Immature natural killer cell (primary cell): ENCODE measurements at places on chromosomes 13 and 19. TPM values are rescaled to one million over a fixed set of nuclear protein-coding genes. Genes with fewer than 3 reads are reported as not detected.

DNA sequence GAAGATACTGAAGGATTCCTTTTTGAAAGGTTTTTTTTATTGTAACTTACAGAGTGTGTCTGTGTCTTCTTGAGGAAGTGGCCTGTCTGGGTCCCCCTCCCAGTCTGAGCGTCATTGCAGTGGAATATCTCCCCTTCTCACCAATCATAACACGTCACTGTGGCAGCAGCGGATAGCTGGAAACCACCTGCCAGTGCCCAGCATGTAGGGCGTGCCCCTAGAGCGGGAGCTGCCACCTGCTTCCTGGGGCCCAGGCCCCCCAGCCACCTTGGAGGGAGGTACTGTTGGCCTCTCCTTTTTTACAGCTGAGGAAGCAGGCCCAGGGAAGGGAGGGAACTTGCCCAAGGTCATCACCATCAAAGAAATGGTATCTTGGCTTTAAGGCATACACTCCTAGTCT lies 4.6 kb upstream of the DNM2 start:
- H3K27ac ChIP-seq: peak overlapping the region; percentile 74
- peak; percentile 28 for DNase-seq
- H3K4me1 ChIP-seq: peaks cover 11% of the 10 kb centered on the region
- H3K36me3 ChIP-seq: no peaks in the 10 kb centered on the region
- H3K27me3 ChIP-seq: peaks cover 4% of the 10 kb centered on the region

DNA sequence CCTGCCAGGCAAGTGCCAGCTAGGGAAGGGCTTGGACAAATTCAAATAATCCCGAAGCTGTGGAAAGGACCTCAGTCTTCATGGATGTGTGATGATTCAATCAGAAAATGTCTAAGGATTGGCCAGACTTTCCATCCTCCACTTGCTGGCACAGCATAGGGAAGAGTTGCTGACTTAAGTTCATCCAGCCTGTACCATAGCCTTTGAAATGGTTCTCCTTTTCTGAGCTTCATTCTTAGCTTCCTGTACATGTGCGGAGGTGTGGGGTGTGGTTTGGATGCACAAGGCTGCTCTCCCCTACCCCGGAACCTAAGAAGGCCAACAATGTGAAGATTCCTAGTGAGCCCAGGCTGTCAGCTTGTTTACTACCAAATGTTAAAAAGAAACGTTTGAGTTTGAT lies 959 bp upstream of the IGFL3 start:
- H3K4me3 ChIP-seq: no peak overlapping the region
- H3K4me1 ChIP-seq: no peaks in the 10 kb centered on the region
- peaks cover 12% of the 10 kb centered on the region for H3K27me3 ChIP-seq
- no peak for DNase-seq

GRCh38 chr13:44698066-44698465 lies 121.9 kb upstream of the TSC22D1 start:
- H3K36me3 ChIP-seq: no peaks in the 10 kb centered on the region
- no peak overlapping the region for H3K4me3 ChIP-seq
- no peak overlapping the region for H3K27ac ChIP-seq

STAP2 gene
- 4.2 TPM for polyA plus RNA-seq

DNA sequence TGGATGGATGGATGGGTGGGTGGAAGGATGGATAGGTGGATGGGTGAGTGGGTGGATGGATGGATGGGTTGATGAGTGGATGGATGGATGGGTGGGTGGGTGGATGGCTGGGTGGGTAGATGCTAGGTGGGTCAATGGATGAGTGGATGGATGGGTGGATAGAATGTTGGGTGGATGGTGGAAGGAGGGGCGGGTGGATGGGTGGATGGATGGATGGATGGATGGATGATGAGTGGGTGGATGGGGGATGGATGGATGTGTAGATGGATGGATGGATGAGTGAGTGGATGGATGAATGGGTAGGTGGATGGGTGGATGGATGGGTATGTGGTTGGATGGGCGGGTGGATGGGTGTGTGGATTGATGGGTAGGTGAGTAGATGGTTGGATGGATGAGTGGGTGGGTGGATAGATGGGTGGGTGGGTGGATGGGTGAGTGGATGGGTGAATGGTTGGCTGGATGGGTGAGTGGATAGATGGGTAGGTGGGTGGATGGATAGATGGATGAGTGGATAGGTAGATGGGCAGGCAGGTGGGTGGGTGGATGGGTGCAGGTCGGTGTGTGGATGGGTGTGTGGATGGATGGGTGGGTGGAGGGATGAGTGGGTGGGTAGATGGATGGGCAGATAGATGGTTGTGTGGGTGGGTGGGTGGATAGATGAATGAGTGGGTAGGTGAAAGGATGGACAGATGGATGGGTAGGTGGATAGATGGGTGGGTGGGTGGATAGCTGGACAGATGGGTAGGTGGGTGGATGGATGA lies 4.4 kb upstream of the SHC2 start:
- no peaks in the 10 kb centered on the region for H3K36me3 ChIP-seq
- no peak overlapping the region for H3K4me3 ChIP-seq
- peaks cover 9% of the 10 kb centered on the region for H3K27me3 ChIP-seq
- peaks cover 3% of the 10 kb centered on the region for H3K4me1 ChIP-seq
- DNase-seq: no peak

DNA sequence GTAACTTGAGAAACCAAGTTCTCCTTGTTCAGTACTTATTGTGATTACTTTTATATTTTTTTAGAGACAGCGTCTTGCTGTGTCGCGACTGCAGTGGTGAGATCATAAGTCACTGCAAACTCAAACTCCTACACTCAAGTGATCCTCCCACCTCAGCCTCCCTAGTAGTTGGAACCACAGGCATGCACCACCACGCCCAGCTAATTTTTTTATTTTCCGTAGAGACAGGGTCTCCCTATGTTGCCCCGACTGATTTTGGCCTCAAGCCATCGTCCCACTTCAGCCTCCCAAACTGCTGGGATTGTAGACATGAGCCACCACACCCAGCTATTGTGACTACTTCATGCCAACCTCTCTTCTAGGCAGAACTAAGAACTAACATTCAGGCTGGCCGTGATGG lies 8.3 kb downstream of the C19orf53 start:
- H3K4me1 ChIP-seq: peaks cover 13% of the 10 kb centered on the region
- H3K4me3 ChIP-seq: no peak overlapping the region
- no peak for DNase-seq
- H3K27me3 ChIP-seq: peaks cover 7% of the 10 kb centered on the region
- H3K36me3 ChIP-seq: no peaks in the 10 kb centered on the region
- H3K27ac ChIP-seq: no peak overlapping the region

- DNase-seq: no peak
- H3K36me3 ChIP-seq: peaks cover 10% of the 10 kb centered on the region
- peak overlapping the region; percentile 49 for H3K4me3 ChIP-seq
- peak overlapping the region; percentile 87 for H3K27ac ChIP-seq
These were observed 13.1 kb downstream of the CCDC97 start for GRCh38 chr19:41323023-41323422.

DNA sequence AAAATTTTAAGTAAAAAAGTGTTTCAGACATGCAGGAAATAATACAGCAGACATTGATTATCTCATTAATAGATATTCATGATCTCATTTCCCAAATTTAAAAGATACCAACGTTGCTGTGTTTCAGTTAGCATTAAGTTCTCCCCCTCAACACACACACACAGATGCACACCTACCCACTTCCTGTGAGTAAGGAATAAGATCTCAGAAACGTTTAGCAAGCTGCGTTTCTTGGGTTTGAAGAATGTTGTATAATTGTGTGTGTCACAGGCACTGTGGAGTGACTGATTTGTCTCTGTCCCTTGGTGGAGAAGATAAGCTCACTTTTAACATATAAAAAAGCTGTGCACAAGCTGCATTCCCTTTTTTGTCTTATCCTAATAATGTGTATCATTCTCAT lies 196.8 kb downstream of the PDS5B start:
- no peaks in the 10 kb centered on the region for H3K27me3 ChIP-seq
- DNase-seq: no peak
- H3K27ac ChIP-seq: no peak overlapping the region
- H3K36me3 ChIP-seq: peaks cover 16% of the 10 kb centered on the region

DNA sequence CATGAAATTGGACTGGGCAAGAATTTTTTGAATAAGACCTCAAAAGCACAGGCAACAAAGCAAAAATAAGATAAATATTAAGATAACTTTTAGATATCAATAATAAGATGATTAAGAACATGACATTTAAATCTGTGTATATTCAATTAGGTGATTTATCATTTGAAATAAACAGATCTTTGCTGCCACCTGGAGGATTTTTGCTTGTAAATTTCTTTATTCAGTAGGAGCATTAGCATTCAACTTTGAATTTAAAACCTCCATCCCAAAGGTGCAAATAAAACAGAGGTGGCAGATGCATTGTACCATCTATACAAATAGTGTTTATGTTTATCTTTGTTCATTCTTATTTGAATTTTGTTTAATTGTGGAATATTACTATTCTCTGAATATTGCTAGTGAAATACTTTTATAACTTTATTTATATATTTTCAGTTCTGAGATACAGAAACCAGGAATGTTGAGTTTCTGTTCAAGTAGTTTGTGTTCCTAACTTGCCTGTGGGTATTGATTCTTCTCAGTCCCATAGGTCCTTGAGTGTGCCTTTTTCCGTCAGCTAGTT lies 20.9 kb downstream of the COG6 start:
- H3K27me3 ChIP-seq: no peaks in the 10 kb centered on the region
- H3K36me3 ChIP-seq: peaks cover 13% of the 10 kb centered on the region
- no peaks in the 10 kb centered on the region for H3K4me1 ChIP-seq
- DNase-seq: peak; percentile 33
- H3K27ac ChIP-seq: no peak overlapping the region
- H3K4me3 ChIP-seq: no peak overlapping the region
